DMS153 (cell line): ENCODE measurements at places on chromosomes 3 and 15.

DNA sequence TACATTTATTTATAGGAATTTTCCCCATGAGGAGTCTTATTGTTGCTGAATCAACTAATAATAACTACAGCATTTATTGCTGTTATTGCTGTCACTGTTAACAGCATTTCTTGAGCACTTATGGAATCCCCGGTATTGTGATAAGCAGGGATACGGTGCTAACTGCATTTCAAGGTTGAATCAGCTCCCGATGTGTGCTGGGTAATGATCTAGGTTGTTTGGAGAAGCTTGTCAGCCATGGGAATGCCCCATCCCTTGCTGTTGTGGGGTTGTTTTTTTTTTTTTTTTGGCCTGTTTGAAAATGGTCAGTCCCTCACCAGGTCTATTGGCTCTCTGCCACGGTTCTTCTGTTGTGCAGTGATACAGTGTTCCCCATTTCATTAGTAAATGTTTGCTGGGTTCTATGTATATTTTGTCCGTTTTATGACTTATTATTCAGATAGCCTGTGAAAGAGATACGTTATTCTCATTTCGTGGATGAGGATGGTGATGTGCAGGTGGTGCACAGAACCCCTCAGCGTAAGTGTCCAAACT lies 48.5 kb downstream of the MED12L start:
- DNase-seq = no peak

GRCh38 chr3:152096280-152096906 lies 172.3 kb upstream of the MBNL1 start:
- DNase-seq = no peak

GRCh38 chr15:57079446-57079845 lies 161.0 kb downstream of the TCF12 start:
- no peak for DNase-seq

- DNase-seq = no peak
Observed at GRCh38 chr3:114411190-114411668, 117.4 kb downstream of the TIGIT start.

- DNase-seq = no peak
Observed at GRCh38 chr15:73550190-73550589, 83.0 kb downstream of the NPTN start.

GRCh38 chr3:71443332-71443731 lies 140.2 kb downstream of the FOXP1 start:
- no peak for DNase-seq

DNA sequence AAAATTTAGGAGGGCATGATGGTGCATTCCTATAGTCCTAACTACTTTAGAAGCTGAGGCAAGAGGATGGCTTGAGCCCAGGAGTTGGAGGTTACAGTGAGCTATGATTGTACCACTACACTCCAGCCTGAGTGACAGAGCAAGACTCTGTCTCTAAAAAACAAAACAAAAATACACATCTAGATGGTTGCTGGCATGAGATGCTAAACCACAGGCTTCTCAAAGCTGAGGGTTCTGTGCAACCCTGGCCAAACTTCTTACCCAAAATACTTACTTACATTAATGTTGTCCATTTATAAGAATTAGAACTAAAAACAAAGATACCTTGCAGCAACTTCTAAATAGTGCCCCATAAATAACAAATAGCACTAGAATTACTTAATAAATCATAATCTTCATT lies 14.3 kb upstream of the ARHGEF3 start:
- no peak for DNase-seq

GRCh38 chr15:28219116-28219515 lies 102.9 kb downstream of the HERC2 start:
- no peak for DNase-seq
